ENCODE measurements at places on chromosomes 7 and 10. TPM values are rescaled to one million over a fixed set of nuclear protein-coding genes. Genes with fewer than 3 reads are reported as not detected.
A peak's percentile ranks its signal among the peaks of the same experiment; 100 is the strongest.

TRPV6 gene
- total RNA-seq: not detected

ASZ1 gene
- not detected for total RNA-seq

MYOZ1 gene
- not detected for total RNA-seq

FAM3C gene
- 43.2 TPM for total RNA-seq

- DNase-seq: peak; percentile 60
Measured at GRCh38 chr10:119131512-119132240, 27.8 kb downstream of the DENND10 start.

- no peak for DNase-seq
Measured at GRCh38 chr10:66941491-66941890, 15.7 kb downstream of the LRRTM3 start.

- DNase-seq: no peak
Measured at GRCh38 chr7:149714910-149715471, 58.4 kb downstream of the ZNF467 start.

DNA sequence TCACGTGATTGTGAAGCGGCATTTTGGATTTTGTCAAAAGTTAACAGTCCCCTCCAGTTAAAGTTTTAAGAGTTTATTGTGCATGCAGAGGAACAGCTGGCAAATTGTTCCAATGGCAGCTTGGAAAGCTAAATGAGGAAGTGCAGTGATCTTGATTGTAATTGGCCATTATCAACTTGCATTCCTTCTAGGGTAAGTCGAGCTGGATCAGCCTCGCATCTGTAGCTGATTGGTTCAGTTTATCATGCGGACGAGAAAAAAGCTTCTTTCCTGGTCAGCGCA lies 566 bp downstream of the ZNF789 start:
- DNase-seq: peak; percentile 61

DNA sequence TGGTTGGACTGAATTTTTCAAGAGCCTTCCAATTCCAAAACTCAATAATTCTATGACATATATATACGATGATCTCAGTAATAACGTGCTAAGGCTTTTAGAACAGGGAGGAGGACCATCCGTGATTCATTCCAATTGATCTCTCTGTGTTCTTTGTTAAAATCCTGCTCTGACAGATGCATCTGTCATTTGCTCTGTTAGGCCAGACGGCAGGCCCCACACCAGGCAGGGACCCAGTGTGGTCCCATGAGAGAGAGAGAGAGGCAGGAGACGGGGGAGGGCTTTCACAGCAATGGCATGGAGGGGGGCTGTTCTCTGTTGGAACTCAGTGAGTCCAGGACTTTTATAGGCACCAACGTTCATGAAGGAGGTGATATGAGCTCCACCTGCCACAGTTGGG lies 160.0 kb upstream of the INSYN2A start:
- no peak for DNase-seq

- no peak for DNase-seq
Measured at GRCh38 chr10:118973744-118974143, 55.8 kb upstream of the NANOS1 start.

Measured in Caki2 (cell line).